Thoracic aorta endothelial cell (primary cell): ENCODE measurements at places on chromosomes 16 and 17. TPM values are rescaled to one million over a fixed set of nuclear protein-coding genes. Genes with fewer than 3 reads are reported as not detected.

The KRT20 gene
- not detected in 2 replicates for total RNA-seq

The SPNS3 gene
- total RNA-seq, result 0.22 TPM in 1 of 2 replicates, not detected in the other

The MYH8 gene
- total RNA-seq, result not detected in 2 replicates

The DNAH17 gene
- total RNA-seq, result under 0.01 TPM in 2 replicates

The MYH1 gene
- total RNA-seq, result not detected in 2 replicates

The AIPL1 gene
- total RNA-seq, result not detected in 2 replicates

The ZNF469 gene
- total RNA-seq, result 2.1 and 2.7 TPM in 2 replicates

The SPATA32 gene
- not detected in 2 replicates for total RNA-seq

The TMC7 gene
- 4.2 and 5.6 TPM in 2 replicates for total RNA-seq

The PIPOX gene
- total RNA-seq, result 1.8 and 3.1 TPM in 2 replicates

The MYL11 gene
- not detected in 2 replicates for total RNA-seq

The ACOX1 gene
- total RNA-seq, result 64.3 and 67.8 TPM in 2 replicates

The MT1M gene
- 2.4 and 2.5 TPM in 2 replicates for total RNA-seq

The RHBDL1 gene
- 0.27 and 0.29 TPM in 2 replicates for total RNA-seq

The AATK gene
- total RNA-seq, result 2.1 and 3.8 TPM in 2 replicates

The IRX6 gene
- not detected in 2 replicates for total RNA-seq

The GP2 gene
- not detected in 2 replicates for total RNA-seq

The TMEM235 gene
- total RNA-seq, result 0.14 TPM in 1 of 2 replicates, not detected in the other

The NME2 gene
- total RNA-seq, result 331 and 374 TPM in 2 replicates

The ST6GALNAC2 gene
- total RNA-seq, result 0.22 and 0.27 TPM in 2 replicates

The KRTAP16-1 gene
- total RNA-seq, result not detected in 2 replicates

The RND2 gene
- 0.14 and 0.27 TPM in 2 replicates for total RNA-seq

The TBC1D3C gene
- 0.13 TPM in 1 of 2 replicates, not detected in the other for total RNA-seq
